ENCODE measurements at places on chromosomes 2 and 18.

DNA sequence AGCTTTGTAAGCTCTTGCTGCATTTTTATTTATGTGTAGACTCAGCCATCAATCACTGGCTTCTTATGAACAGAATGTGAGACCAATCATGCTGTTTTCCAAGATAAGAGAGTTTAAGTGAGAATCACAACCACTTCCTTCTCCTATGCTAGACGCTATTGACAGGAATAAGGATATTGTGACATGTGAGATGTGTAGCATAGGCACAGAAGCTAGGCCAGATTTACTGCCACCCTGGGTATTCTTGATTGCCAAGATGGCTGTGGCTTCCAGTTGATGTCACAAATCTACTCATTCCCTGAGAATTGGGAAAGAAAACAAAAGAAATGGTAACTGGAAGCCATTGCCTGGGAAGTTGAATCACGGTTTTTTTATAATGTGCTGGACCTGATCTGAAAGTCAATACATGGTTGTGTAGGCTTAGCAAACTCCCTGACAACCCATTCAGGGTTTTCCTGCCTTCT lies 49.9 kb downstream of the RAB27B start:
- peaks cover 11% of the 10 kb centered on the region for H3K27me3 ChIP-seq
- no peaks in the 10 kb centered on the region for H3K4me1 ChIP-seq
- no peak for DNase-seq
- H3K4me3 ChIP-seq = no peak overlapping the region

DNA sequence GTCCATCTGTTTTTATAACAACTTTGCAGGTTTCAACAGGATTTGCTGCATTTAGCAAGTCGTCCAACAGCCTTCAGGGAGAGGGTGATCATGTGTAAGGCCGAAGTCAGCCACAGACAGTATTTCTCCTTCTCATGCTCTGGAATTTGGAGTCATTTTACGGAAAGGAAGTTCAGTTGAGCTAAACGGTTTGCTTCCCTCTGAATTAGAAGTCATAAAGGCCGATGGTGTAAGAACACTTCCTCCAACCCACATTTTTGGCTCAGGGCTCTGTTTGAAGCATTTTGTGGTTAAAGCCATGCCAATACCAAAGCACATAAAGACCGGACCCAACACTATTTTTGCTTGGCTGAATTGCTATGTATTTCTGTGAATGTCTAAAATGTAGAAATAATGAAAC lies 129.5 kb downstream of the TMEM182 start:
- H3K4me3 ChIP-seq = no peak overlapping the region
- no peaks in the 10 kb centered on the region for H3K36me3 ChIP-seq
- H3K27me3 ChIP-seq = peaks cover 2% of the 10 kb centered on the region

DNA sequence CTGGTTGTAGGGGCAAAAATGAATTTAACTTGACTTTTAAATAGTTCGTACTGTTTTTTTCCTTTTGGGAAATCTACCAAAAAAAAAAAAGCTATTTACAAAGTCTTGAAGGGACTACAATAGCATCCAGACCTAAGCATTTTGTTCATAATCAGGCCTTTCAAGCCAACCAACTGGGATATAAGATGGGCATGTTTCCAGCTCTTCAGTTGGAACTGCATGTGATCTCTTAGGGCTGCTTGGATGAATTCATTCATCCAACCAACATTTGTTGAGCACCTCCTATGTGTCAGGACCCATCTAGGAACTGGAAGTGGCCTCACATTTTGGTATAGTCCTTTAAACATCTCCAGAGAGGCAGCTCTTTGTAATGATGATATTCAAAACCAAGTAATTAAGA lies 98.6 kb downstream of the AAK1 start:
- H3K27me3 ChIP-seq = peaks cover 4% of the 10 kb centered on the region
- peaks cover 3% of the 10 kb centered on the region for H3K4me1 ChIP-seq
- H3K36me3 ChIP-seq = peaks cover 5% of the 10 kb centered on the region
- H3K27ac ChIP-seq = no peak overlapping the region
- DNase-seq = no peak

- peaks cover 14% of the 10 kb centered on the region for H3K4me1 ChIP-seq
- H3K4me3 ChIP-seq = peak overlapping the region; percentile 69
Observed at GRCh38 chr2:172233987-172234715, 131.5 kb upstream of the DLX2 start.

Data from memory B cell (primary cell).